ENCODE measurements at places on chromosomes 6 and 20. TPM values are rescaled to one million over a fixed set of nuclear protein-coding genes. Genes with fewer than 3 reads are reported as not detected.

The CFAP61 gene
- 0.18 TPM for total RNA-seq

The MROH8 gene
- 0.89 TPM for total RNA-seq

The BTN3A1 gene
- 4.5 TPM for total RNA-seq

The HSPA12B gene
- 6.3 TPM for total RNA-seq

The VSTM2L gene
- 1.9 TPM for total RNA-seq

The ULBP2 gene
- 0.13 TPM for total RNA-seq

The RAMACL gene
- 0.30 TPM for total RNA-seq

The C6orf132 gene
- total RNA-seq = 38.1 TPM

The EDEM2 gene
- total RNA-seq = 24.2 TPM

The PRDM13 gene
- 0.14 TPM for total RNA-seq

The RIMS4 gene
- 24.8 TPM for total RNA-seq

The VSX1 gene
- total RNA-seq = 0.23 TPM

The PRSS16 gene
- total RNA-seq = 21.1 TPM

The PDYN gene
- total RNA-seq = 0.14 TPM
